ENCODE measurements at places on chromosomes 3 and 15. TPM values are rescaled to one million over a fixed set of nuclear protein-coding genes. Genes with fewer than 3 reads are reported as not detected.
A peak's percentile ranks its signal among the peaks of the same experiment; 100 is the strongest.

The TMCO5A gene
- not detected for total RNA-seq

- no peak overlapping the region for H3K27ac ChIP-seq
- H3K4me3 ChIP-seq, result no peak overlapping the region
- DNase-seq, result no peak
- no peaks in the 10 kb centered on the region for H3K4me1 ChIP-seq
- no peaks in the 10 kb centered on the region for H3K36me3 ChIP-seq
Measured at GRCh38 chr3:14839236-14839635, 20.5 kb downstream of the FGD5 start.

DNA sequence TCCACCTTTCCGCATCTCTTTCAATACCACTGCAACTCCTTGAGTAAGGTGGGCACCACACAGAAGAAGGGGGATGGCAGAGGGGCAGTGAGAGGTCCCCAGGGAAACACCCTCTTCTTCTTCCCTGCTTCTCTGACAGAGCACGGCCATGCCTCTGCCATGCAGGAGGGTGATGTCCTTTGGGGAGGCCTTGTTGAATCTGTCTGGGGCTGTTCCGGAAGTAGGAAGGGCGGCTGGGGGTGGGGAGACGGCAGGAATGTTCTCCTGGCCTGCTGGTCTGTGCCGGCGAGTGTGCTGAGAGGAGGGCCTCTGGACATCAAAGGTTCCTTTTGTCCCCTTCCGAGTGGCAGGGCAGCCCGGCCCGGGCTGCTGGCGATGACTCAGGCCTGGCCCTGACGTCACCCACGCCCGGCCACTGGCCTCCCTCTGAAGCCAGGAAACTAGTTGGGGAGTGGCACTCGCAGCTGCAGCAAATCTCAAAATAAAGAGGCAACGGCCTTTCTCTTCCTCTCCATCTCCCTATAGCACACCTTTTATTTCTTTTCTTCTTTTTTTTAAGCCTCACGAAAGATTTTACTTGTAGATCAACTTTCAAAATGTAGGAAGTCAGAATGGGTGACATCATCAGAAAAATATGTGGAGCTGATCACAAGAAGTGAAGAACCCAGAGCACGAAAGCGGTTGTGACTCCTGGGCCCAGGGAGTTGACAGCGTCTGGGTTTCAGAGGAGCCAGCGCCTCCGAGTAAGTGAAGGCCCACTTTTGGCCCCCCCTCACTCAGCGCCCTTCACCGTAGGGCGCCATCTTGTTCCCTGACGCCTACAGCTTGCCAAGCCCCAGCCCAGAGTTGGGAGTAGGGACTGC, at the start of gene ZBTB38:
Gene ZBTB38 (plus strand): TSS at position 443 of the 863 bp plus-strand sequence. CDS start 73,885 bp downstream, outside the sequence.
- peak within 1 kb of the TSS; percentile 89 for H3K27ac ChIP-seq
- DNase-seq, result peak; percentile 95
- peaks cover 52% of the 10 kb centered on the region for H3K4me1 ChIP-seq
- no peaks in the 10 kb centered on the region for H3K36me3 ChIP-seq
- H3K27me3 ChIP-seq, result no peaks in the 10 kb centered on the region
- H3K4me3 ChIP-seq, result peak within 1 kb of the TSS; percentile 33

- H3K36me3 ChIP-seq, result no peaks in the 10 kb centered on the region
- DNase-seq, result no peak
- H3K4me3 ChIP-seq, result no peak overlapping the region
- no peaks in the 10 kb centered on the region for H3K27me3 ChIP-seq
- H3K27ac ChIP-seq, result no peak overlapping the region
- no peaks in the 10 kb centered on the region for H3K4me1 ChIP-seq
Measured at GRCh38 chr3:83498361-83499016, 1460.3 kb upstream of the CADM2 start.

GRCh38 chr3:193574488-193575070, 18.4 kb upstream of the OPA1 start:
- H3K4me3 ChIP-seq, result no peak overlapping the region
- H3K4me1 ChIP-seq, result no peaks in the 10 kb centered on the region
- no peak overlapping the region for H3K27ac ChIP-seq
- no peak for DNase-seq
- H3K27me3 ChIP-seq, result 0 out of 2 replicates have a peak, but pooled peaks cover 4% of the 10 kb centered on the region
- H3K36me3 ChIP-seq, result no peaks in the 10 kb centered on the region

The LRRC3B gene
- not detected for total RNA-seq

DNA sequence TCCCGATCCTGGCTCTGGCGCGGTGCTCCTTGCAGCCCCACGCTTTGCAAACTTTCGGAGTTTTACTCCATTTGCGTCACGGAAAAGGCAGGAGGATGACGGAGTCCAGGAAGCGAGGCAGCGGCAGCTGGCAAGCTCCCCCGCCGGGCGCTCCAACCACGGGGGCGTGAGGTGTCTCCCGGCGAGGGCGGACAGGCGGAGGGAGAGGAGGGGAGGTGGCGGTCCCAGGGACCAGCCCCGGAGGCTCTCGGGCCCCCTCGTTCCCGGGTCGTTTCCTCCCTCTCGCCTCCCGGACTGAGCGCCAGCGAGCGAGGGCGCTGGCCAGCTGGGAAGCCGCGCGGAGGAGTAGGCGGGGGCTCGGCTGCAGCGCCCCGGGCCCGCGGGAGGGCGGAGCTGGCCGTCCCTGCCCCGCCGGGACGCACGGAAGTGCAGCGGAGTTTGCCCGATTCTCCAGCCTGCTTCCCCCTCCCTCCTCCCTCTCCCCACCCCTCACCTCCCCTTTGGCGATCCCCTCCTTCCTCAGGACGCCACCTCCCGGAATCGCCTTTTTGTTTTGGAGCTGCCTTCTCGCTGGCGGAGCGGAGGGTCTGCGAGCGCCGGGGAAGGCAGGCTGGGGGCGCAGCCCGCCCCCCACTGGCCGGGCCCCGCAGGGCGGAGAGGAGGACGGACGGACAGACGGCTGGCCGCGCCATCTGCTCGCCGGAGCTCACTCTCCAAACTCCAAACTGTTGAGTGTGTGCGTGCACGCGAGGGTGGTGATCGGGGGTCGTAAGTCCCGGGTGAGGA, at the start of gene SNX33:
Gene SNX33 (plus strand): TSS at position 543 of the 786 bp plus-strand sequence. CDS start 1,191 bp downstream, outside the sequence.
- DNase-seq, result no peak
- H3K27me3 ChIP-seq, result no peaks in the 10 kb centered on the region
- peaks cover 22% of the 10 kb centered on the region for H3K4me1 ChIP-seq
- H3K36me3 ChIP-seq, result no peaks in the 10 kb centered on the region

The CACNA2D3 gene
- 0.20 TPM for total RNA-seq

DNA sequence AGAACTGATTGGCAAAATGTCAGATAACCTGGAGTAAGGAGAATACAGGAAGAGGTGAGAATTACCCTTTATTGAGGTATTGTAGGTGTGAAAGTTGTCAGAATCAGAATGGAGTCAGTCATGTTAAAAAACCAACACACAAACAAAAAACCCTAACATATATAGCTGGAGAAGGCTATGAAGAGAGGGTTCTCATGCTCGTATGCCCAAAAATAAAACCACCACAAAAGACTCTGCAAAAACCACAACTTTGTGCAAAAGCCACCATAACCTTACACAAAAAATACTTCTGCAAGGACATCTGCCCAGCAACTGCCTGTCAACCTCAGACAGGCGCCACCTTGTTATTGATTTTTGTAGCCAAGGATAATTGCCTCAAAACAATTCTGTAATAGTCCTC, 136.0 kb downstream of the CD47 start:
- DNase-seq, result no peak
- no peak overlapping the region for H3K27ac ChIP-seq
- H3K4me3 ChIP-seq, result no peak overlapping the region
- no peaks in the 10 kb centered on the region for H3K36me3 ChIP-seq

DNA sequence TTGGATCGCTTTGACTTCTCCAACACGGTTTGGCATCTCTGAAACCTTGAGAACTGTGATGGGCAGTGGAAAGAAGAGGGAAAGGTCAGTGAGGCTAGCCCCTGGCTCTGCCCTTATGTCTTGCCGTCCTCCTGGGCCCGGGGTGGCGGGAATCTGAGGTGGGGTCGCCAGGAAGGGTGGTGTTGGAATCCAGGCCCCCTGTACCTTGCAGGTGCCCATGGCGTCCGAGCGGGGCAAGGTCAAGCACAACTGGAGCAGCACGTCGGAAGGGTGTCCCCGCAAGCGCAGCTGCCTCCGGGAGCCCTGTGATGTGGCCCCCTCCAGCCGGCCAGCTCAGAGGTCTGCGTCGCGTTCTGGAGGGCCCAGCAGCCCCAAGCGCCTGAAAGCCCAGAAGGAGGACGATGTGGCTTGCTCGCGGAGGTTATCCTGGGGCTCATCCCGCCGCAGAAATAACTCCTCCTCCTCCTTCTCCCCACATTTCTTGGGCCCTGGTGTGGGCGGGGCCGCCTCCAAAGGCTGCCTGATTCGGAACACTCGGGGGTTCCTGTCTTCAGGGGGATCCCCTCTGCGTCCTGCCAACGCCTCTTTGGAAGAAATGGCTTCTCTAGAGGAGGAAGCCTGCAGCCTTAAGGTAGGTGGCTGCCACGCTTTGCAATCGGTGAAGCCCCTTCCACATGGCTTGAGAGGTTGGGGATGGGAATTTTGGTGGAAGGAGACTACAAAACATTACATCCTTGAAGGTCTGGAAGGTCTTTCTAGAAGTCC, 907 bp downstream of the TATDN2 start:
- peak overlapping the region; percentile 76 for H3K27ac ChIP-seq
- H3K27me3 ChIP-seq, result no peaks in the 10 kb centered on the region
- no peaks in the 10 kb centered on the region for H3K36me3 ChIP-seq
- H3K4me3 ChIP-seq, result peak overlapping the region; percentile 65
- peaks cover 6% of the 10 kb centered on the region for H3K4me1 ChIP-seq

The GP9 gene
- total RNA-seq, result not detected

- no peak for DNase-seq
- no peak overlapping the region for H3K27ac ChIP-seq
- H3K27me3 ChIP-seq, result no peaks in the 10 kb centered on the region
- H3K36me3 ChIP-seq, result no peaks in the 10 kb centered on the region
- no peak overlapping the region for H3K4me3 ChIP-seq
Measured at GRCh38 chr15:37142371-37142770, 42.0 kb upstream of the MEIS2 start.

The CPA3 gene
- total RNA-seq, result not detected

DNA sequence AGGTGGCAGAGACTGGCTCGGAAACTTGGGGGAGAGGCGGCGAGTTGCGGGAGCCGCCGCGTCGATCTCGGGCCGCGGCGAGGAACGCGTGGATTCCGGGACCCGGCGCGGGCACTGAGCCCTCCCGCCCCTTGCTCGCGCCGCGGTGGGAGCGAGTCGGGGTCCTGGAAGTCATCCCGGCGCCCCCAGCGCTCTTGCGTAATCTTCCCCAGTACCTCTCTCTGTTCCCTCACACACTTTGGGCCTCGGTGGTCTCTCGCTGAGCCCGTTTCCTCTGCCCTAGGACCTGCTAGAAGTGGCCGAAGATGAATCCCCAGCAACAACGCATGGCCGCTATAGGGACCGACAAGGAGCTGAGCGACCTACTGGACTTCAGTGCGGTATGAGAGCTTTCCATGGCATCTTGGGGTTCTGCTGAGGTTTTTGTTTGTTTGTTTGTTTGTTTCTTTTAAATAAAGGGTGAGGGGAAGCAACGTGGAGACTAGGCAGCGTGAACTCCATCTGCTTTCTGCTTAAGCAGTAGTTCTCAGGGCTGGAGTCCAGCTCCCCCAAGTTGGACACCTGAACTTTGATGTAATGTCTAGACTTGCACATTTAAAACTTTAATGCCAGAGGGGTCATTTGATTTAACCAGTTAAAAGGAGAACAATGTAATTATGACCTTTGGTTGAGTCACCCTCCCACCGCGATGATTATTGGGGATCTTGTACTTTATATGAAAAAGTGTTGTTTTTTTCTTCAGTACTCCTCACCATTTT, 1.3 kb downstream of the TCF12 start:
- H3K4me1 ChIP-seq, result peaks cover 8% of the 10 kb centered on the region
- peak overlapping the region; percentile 91 for H3K27ac ChIP-seq
- H3K27me3 ChIP-seq, result no peaks in the 10 kb centered on the region

The CLDN16 gene
- not detected for total RNA-seq

DNA sequence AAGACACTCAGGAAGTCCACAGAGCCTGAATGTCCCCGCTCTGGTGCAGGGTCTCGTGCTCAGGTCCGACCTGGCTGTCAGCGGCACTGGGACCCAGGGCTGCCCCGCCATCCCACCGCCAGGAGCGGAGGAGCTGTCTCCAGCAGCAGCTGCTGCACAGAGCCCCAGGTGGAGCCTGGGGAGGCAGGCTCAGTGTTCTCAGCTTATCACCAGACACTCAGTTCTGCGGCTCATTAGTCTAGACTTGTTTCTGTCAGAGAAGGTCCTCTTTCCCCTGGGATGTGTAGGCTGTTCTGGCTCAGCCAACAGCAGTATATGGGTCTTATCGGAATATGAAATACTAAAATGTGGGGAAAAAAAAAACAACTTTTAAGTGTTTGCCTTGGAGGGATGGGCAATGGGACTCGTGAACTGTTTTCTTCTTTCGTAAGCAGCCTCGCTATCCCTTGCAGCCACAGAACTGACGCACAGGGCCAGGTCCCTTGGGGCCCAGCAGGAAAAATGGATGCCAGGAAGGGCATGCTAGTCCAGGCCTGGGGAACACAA, 75.9 kb downstream of the KLF13 start:
- no peaks in the 10 kb centered on the region for H3K36me3 ChIP-seq
- H3K4me3 ChIP-seq, result no peak overlapping the region
- no peak for DNase-seq

- DNase-seq, result peak; percentile 40
- no peaks in the 10 kb centered on the region for H3K36me3 ChIP-seq
- no peaks in the 10 kb centered on the region for H3K4me1 ChIP-seq
- H3K27ac ChIP-seq, result no peak overlapping the region
Measured at GRCh38 chr3:123559040-123559861, 25.6 kb downstream of the HACD2 start.

DNA sequence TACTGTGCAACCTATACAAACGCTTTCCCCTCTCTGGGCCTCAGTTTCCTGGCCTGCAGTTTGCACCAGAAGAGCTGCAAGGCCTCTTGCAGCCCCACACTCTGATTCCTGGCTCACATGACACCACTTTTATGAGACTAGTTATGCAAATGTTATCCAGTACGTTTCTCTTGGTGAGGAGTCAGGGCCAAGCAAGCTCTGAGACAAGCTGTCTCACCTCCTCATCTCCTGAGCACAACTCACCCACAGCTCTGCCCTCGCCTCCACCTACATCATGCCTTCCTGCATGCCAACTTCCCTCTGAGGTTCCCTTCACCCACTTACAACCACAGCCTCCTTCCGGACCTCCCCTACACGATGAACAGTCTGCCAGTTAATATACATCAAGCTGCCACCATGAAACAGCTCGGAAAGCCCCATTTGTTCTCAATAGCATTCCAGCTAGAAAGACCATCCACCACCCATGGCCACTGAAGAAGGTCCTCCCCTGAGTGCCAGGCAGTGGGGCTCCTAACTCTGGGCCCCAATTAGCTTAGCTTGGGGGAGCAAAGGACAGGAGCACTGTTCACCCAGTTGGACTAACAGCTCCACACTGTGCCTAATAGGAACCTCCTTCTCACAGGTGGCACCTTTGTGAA, 25.0 kb downstream of the CRYGS start:
- H3K4me1 ChIP-seq, result no peaks in the 10 kb centered on the region
- H3K4me3 ChIP-seq, result no peak overlapping the region

The ZBTB20 gene
- 42.1 TPM for total RNA-seq

- H3K4me1 ChIP-seq, result no peaks in the 10 kb centered on the region
- DNase-seq, result no peak
- H3K27ac ChIP-seq, result no peak overlapping the region
- no peaks in the 10 kb centered on the region for H3K36me3 ChIP-seq
- no peaks in the 10 kb centered on the region for H3K27me3 ChIP-seq
Measured at GRCh38 chr3:184949251-184949965, 137.4 kb downstream of the VPS8 start.

GRCh38 chr3:85193565-85193964, 234.8 kb downstream of the CADM2 start:
- H3K4me3 ChIP-seq, result no peak overlapping the region
- DNase-seq, result no peak
- no peaks in the 10 kb centered on the region for H3K4me1 ChIP-seq
- H3K27me3 ChIP-seq, result no peaks in the 10 kb centered on the region
- H3K36me3 ChIP-seq, result no peaks in the 10 kb centered on the region

- H3K36me3 ChIP-seq, result no peaks in the 10 kb centered on the region
- no peak overlapping the region for H3K27ac ChIP-seq
Measured at GRCh38 chr3:173743516-173743915, 346.0 kb downstream of the NLGN1 start.
